Stimulated activated naive CD8-positive, alpha-beta T cell treated with anti-CD3 and anti-CD28 coated beads, Interleukin-15, amount 100 ng/mL, for 72 hours (primary cell): ENCODE measurements at places on chromosomes 5 and 9.

DNA sequence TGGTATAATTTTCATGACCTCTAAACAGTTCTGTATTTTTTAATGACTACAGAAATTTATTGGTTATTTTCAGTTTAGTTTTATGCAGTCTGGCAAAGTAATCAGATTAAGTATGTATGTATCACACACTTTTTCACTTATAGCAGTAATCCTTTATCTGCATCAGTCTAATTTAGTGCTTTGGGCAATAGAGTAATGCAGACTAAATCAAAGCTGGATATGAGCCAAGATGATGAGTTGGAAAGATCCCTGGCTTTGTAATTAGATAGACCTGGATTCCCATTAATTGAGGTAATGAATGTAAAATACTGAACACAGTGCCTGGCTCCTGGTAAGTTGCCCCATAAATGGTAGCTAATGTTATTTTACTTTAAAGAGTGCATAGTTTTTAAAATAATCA lies 215.4 kb upstream of the TLX3 start:
- no peak for DNase-seq

GRCh38 chr5:171418982-171419687 lies at the start of gene FGF18:
TSS of gene FGF18 (plus strand) at chr5:171419647. CDS start at chr5:171420200, 553 bp downstream.
- peak; percentile 67 for DNase-seq

DNA sequence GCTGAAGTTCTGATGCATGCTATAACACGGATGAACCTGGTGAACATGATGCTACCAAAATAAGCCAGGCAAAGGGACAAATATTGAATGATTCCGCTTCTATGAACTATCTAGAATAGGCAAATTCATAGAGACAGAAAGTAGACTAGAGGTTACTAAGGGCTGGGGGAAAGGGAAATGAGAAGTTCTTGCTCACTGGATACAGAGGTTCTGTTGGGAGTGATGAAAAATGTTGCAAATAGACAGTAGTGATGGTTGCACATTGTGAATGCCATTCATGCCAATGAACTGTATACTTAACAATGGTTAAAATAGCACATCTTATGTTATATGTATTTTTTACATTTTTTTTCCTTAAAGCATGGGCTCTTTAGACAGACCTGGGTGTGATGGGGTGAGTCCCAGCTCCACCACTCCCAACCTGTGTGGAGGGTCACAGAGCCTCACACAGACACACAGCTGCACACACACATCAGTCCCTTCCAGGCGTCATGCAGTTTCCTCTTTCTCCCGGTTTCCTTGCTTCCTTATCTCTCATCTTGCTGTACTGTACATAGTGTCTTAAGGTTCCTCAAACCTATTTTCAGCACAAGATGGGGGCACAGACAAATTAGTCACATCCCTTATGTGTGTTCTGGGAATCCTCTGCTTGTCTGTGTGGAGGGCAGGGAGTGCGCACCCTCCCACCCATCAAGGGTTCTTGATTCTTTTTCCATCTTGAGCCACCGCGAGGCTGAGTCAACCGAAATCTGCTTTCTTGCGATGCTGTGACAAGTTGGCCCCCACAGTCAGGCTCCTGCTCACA lies 192.9 kb downstream of the CRB2 start:
- no peak for DNase-seq

DNA sequence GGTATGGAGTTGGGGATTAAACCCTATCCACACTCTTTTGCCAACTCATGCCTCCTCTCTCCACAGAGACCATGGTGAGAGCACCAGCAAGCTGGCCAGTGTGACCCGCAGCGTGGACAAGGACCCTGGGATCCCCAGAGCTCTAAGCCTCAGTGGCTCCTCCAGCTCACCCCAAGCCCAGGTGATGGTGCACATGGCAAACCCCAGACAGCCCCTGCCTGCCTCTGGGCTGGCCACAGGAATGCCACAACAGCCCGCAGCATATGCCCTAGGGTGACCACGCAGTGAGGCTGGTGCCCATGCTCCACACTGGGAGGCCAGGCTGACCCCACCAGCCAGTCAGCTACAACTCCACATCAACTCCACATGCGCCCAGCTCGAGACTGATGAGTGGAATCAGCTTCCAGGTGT lies 11.5 kb upstream of the CARD19 start:
- no peak for DNase-seq

GRCh38 chr9:123611226-123611625 lies 255.2 kb downstream of the CRB2 start:
- no peak for DNase-seq

- no peak for DNase-seq
These were observed 111.1 kb downstream of the AGTPBP1 start for GRCh38 chr9:85630676-85631075.

- no peak for DNase-seq
These were observed 3.7 kb downstream of the ANXA1 start for GRCh38 chr9:73155377-73155776.

- DNase-seq, result no peak
These were observed 36.8 kb downstream of the ERGIC1 start for GRCh38 chr5:172870715-172871461.

GRCh38 chr9:99748676-99749075 lies 73.0 kb upstream of the NR4A3 start:
- DNase-seq, result no peak

GRCh38 chr9:127777368-127777980 lies 992 bp downstream of the SH2D3C start:
- DNase-seq, result peak; percentile 25

GRCh38 chr9:117624106-117624505 lies 80.1 kb upstream of the TLR4 start:
- DNase-seq, result no peak

GRCh38 chr5:57184322-57184721 lies 10.5 kb downstream of the GPBP1 start:
- no peak for DNase-seq

DNA sequence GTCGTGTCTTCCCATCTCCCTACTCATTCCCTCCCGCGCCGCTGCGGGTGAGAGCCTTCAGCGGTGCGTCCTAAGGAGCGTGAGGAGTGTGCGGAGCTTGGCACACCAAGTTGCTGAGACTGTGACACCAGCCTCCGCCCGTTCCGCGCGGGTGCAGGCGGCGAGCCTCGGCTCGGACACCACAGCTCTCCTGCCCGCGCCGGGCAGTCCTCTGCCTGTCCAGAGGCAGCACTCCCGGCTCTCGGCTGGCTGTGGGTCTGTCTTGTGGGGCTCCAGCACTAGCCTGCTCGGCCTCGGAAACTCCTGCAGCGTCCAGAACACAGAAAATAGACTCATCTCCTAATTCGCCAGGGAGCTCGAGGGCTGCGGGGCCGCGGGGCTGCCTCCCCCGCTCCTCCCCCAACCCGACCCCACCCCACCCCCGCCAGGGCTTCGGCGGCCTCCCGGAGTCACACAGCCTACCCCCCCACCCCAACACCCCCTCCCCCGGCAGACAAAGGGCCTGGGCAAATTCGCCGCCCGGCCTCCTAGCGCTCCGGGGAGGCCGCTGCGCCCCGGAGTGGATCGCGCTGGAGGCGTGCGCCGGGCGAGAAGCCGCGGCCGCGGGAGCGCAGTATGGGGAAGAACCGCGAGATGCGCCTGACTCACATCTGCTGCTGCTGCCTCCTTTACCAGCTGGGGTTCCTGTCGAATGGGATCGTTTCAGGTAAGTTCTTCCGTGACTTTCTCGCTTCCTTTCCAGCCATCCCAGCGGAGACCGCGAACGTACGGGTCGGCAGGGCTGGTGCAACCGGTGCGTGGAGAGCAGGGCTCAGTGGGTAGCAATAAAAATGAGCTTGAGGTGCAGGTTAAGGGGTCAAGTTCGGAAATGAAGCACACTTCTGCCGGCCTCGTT lies at the start of gene ADAMTS19:
Gene ADAMTS19 (plus strand): TSS at position 522 of the 895 bp plus-strand sequence. CDS start 94 bp downstream, at position 616.
- peak; percentile 5 for DNase-seq

DNA sequence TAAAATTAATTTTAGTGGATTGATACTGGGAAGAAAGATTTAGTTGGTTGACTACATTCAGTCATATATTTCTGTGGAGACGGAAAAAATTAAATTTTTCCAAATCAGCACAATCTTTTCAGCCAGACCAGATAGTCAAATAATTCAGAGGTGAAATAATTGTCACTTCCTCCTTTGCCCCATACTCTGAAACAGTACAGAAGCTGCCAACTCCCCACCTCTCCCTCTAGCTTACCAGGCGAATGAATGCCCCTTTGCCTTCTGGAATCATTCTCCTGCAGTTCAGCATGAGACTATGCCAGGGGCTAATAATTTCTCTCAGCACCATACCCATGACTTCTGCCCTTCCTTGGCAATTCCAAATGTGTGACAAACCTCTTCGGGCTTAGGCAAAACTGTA lies 43.5 kb downstream of the EBF1 start:
- DNase-seq, result no peak

- no peak for DNase-seq
These were observed 61.1 kb downstream of the PTCH1 start for GRCh38 chr9:95455714-95456113.

DNA sequence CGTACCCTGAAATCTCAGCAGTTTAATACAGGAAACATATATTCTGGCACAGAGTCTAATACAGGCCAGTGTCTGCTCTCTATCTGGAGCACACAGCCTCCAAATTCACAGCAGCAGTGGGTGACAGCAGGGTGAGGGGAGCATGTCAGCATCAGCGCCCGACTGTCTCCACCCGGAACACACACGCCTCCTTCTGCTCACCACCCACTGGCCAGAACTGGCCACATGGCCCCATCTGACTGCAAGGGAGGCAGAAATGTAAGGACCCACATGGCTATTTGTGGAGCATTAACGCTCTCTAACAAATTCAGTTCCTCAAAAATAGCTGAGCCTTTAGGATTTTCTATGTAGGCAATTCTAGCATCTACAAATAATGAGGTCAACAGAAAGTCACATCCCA lies 24.6 kb downstream of the UBE2QL1 start:
- no peak for DNase-seq

GRCh38 chr5:107570805-107571531 lies 99.8 kb downstream of the EFNA5 start:
- peak; percentile 9 for DNase-seq

- DNase-seq, result no peak
These were observed 7.8 kb downstream of the AIF1L start for GRCh38 chr9:131104016-131104740.

- DNase-seq, result no peak
These were observed 9.0 kb upstream of the TIMD4 start for GRCh38 chr5:156971848-156972525.

- DNase-seq, result no peak
These were observed 32.6 kb upstream of the RXRA start for GRCh38 chr9:134293611-134294152.

DNA sequence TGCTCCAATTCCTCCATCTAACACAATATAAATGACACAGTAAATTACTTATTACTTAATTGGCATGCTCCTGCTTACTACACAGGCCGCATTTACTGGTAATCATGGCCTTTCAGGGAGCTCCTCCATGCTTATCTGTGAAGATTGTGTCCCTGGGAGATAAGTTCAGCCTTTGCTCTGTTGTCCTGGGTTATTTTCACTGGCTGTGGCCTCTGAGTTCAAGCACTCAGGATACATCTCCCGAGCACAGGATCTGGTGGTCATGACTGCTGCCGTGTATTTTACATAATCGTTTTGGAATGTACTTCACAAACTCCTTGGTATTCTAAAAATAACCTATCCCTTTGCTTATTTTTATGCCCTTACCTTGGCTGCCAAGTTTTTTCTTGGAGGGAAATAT lies 215.7 kb downstream of the ICE1 start:
- no peak for DNase-seq

GRCh38 chr5:41876678-41877077 lies 6.5 kb upstream of the OXCT1 start:
- no peak for DNase-seq

- no peak for DNase-seq
These were observed 12.7 kb upstream of the SVEP1 start for GRCh38 chr9:110592044-110592830.

- no peak for DNase-seq
These were observed 582.5 kb upstream of the CDH18 start for GRCh38 chr5:20570486-20570885.

GRCh38 chr5:58011301-58011700 lies 448.6 kb downstream of the PLK2 start:
- DNase-seq, result no peak

DNA sequence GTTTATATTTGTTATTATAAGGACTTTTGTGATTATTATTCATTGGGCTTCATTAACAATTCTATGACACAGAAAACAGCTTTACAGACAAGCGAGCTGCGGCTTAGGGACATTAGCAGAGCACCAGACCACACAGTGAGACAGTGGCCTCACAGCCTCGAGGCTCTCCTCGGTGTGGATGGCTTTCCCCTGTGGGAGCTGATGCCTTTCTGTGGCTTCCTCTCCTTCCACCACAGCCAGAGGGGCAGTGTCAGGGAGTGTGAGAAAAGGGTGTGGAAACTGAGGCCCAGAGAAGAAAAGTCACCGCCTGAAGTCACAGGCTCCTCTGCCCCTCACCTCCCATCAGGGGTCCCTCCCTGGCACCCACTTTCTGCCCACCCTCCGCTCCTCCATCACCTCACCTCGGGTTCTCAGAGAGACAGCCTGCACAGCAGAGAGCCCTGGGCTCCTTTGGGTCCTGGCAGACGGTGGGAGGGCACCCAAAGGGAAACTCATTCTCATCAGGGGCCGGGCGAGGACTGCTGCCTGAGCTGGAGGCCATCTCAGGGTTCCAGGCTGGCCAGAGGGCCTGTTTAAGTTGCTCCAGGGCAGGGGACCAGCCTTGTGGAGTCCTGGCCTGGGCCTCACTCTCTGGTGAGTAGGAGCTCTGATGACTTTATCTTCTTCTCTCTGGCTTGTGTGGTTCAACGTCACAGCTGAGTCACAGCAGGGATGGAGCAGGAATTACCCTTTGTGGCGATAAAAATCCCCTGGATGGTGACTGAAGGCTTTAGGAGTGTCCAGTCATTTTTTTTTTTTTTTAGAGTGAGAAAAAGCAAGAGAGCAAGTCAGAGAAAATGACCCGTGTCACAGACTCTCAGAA lies 830 bp downstream of the TRAF1 start:
- DNase-seq, result peak; percentile 79

GRCh38 chr5:100828071-100828897 lies 74.8 kb downstream of the ST8SIA4 start:
- no peak for DNase-seq

GRCh38 chr5:88685591-88686541 lies 197.1 kb downstream of the MEF2C start:
- DNase-seq, result no peak

GRCh38 chr5:41508186-41508585 lies 2.2 kb downstream of the PLCXD3 start:
- DNase-seq, result no peak

DNA sequence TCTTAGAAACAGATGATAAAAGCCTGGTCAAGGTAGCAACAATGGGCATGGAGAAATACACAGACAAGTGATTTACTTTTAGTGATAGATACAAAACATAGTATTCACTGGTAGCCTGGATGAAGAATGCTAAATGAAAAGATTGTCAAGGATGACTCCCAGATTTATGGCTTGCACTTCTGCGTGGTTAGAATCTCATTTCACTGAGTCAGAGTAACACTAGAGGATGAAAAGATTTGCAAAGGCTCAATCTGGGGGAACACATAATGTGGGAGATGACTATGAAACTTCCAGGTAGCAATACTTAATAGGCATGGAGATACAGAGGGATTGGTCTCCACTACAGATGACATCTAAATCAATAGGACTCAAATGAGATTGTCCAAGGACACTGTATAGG lies 38.4 kb downstream of the AGTPBP1 start:
- DNase-seq, result no peak

GRCh38 chr5:73668486-73669111 lies 42.6 kb downstream of the ARHGEF28 start:
- DNase-seq, result no peak
